ENCODE measurements at places on chromosomes 7 and 10. TPM values are rescaled to one million over a fixed set of nuclear protein-coding genes. Genes with fewer than 3 reads are reported as not detected.

The TMEM72 gene
- not detected for total RNA-seq

The OPN4 gene
- not detected for total RNA-seq

GRCh38 chr7:33477719-33478480 is 348.5 kb downstream of the BBS9 start:
- no peak for DNase-seq
- no peaks in the 10 kb centered on the region for H3K4me1 ChIP-seq

GRCh38 chr7:105136221-105136620 is 122.2 kb downstream of the KMT2E start:
- DNase-seq = no peak
- no peaks in the 10 kb centered on the region for H3K27me3 ChIP-seq
- H3K27ac ChIP-seq = no peak overlapping the region
- H3K4me1 ChIP-seq = no peaks in the 10 kb centered on the region
- H3K4me3 ChIP-seq = no peak overlapping the region
- peaks cover 38% of the 10 kb centered on the region for H3K36me3 ChIP-seq

GRCh38 chr7:47302560-47302959 is 279.4 kb downstream of the TNS3 start:
- DNase-seq = no peak
- H3K36me3 ChIP-seq = peaks cover 4% of the 10 kb centered on the region
- H3K27me3 ChIP-seq = no peaks in the 10 kb centered on the region
- H3K27ac ChIP-seq = no peak overlapping the region

- peaks cover 3% of the 10 kb centered on the region for H3K4me1 ChIP-seq
- peak; percentile 41 for DNase-seq
- no peaks in the 10 kb centered on the region for H3K27me3 ChIP-seq
- no peak overlapping the region for H3K4me3 ChIP-seq
- H3K27ac ChIP-seq = no peak overlapping the region
These were observed 228.8 kb downstream of the BMPER start for GRCh38 chr7:34133983-34134782.

DNA sequence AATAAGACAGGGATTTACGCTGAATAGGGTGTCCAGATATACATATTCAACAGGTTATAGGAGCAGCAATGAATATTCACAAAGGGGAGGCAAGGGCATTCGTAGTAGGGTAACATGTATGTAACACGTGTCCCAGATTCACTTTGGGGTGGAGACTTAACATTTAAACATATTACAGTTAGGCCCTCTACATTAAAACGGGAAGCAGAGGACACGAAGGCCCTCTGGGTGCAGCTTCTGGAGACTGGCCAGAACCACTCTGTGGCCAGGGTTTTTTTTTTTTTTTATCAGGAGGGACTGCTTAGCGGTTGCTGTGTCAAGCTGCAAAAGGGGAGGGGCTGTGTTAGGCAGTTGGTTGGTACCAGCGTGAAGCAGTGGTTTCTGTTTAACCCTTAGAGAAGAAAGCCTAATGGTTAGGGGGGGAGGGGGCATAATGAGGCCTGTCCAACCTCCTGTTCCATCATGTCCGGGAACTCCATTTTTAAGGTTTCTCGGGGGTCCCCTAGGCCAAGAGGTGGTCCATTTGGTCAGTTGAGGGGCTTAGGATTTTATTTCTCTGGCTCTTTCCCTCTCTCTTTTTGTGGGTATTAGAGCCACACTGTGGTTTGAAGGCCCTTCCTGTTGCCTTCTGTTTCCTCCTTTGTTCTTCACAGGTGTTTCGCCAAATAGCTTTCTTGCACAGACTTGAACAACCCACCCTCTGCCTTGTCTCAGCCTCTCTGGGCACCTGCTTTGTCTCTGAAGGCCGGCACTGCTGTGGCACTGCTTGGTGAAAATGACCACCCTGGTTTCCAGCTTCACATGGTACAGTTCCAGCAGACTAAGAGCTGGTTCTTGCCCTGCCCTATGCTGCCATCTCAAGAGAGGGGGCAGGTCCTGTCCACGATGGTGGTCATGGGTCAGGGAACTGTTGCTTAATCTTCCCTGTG is 26.4 kb downstream of the PRF1 start:
- no peak overlapping the region for H3K4me3 ChIP-seq
- no peak overlapping the region for H3K27ac ChIP-seq
- no peaks in the 10 kb centered on the region for H3K27me3 ChIP-seq
- peaks cover 16% of the 10 kb centered on the region for H3K4me1 ChIP-seq
- no peak for DNase-seq

GRCh38 chr10:29535778-29536453 is 98.9 kb downstream of the SVIL start:
- H3K27ac ChIP-seq = peak overlapping the region; percentile 78
- peaks cover 24% of the 10 kb centered on the region for H3K36me3 ChIP-seq
- no peaks in the 10 kb centered on the region for H3K27me3 ChIP-seq
- H3K4me1 ChIP-seq = peaks cover 12% of the 10 kb centered on the region

Data from left lung (tissue), 14 donors.